ENCODE measurements at places on chromosomes 2 and 18. TPM values are rescaled to one million over a fixed set of nuclear protein-coding genes. Genes with fewer than 3 reads are reported as not detected.

Gene SERPINB11
- total RNA-seq = not detected

Gene CD8A
- not detected for total RNA-seq

Gene VWA3B
- total RNA-seq = not detected

Gene RGPD4
- total RNA-seq = not detected

Gene SIX3
- not detected for total RNA-seq

Gene TNFAIP6
- total RNA-seq = 1.5 TPM

Gene NXPH2
- 3.2 TPM for total RNA-seq

Gene FOXD4L1
- not detected for total RNA-seq

Gene REG3G
- total RNA-seq = not detected

Gene CPO
- total RNA-seq = 0.39 TPM

Gene AGXT
- not detected for total RNA-seq

Gene FAP
- 3.3 TPM for total RNA-seq

Gene DUSP19
- total RNA-seq = 1.7 TPM

Gene SLC35F6
- 22.0 TPM for total RNA-seq

Data from H4 (cell line).